ENCODE measurements at places on chromosomes 11 and 22.

DNA sequence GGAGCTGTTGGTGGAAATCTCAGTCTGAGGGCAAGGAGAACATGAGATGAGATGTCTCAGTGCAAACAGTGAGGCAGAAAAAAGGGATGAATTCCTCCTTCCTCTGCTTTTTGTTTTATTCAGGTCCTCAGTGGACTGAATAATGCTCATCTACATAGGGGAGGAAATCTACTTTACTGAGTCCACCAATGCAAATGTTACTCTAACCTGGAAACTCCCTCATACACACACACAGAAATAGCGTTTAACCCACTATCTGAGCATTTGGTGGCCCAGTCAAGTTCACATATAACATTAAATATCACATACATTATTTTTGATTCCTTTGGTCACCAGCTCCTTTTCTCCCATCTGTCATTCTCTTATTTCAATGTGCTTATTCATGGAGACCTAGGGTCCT is 418.8 kb downstream of the TMEM135 start:
- no peak for DNase-seq

DNA sequence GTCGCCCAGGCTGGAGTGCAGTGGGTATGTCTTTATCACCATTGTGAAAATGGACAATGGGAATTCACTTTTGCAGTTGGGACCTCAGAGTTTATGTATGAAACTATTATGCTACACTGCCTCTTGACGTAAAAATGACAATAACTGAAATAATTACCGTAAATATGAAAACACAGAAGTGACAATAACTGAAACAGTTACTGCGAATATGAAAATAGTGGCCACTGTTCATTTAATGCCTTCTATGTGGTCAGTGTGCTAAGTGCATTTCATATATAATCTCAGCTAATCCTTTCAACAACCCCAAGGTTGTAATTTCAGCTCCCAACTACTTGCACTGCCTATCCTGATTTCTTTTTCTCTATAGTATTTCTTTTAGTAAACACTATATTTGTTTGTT is 5.9 kb upstream of the RTCB start:
- DNase-seq: no peak

- DNase-seq: no peak
Observed at GRCh38 chr11:82003671-82004515, 729.8 kb downstream of the FAM181B start.

DNA sequence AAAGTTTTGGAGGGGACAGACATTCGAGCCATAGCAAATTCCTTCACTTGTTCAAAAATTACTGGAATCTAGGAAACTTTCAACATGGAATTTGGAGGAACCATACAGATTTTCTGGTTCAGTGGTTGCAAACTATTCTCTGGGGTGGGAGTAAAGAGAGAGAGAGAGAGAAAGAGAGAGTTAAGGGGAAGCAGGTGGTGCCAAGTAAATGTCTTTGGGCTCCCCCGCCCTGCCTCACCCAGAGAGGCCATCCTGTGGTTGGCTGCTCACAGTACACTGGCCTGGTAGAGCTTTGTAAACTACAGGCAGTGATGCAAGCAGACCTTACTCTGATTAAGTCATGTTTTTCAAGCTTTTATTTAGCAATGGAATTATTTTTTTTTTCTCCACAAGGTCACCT is 82.6 kb downstream of the ADAMTS15 start:
- DNase-seq: no peak

GRCh38 chr22:44722611-44723010 is 20.6 kb downstream of the PRR5 start:
- DNase-seq: no peak

DNA sequence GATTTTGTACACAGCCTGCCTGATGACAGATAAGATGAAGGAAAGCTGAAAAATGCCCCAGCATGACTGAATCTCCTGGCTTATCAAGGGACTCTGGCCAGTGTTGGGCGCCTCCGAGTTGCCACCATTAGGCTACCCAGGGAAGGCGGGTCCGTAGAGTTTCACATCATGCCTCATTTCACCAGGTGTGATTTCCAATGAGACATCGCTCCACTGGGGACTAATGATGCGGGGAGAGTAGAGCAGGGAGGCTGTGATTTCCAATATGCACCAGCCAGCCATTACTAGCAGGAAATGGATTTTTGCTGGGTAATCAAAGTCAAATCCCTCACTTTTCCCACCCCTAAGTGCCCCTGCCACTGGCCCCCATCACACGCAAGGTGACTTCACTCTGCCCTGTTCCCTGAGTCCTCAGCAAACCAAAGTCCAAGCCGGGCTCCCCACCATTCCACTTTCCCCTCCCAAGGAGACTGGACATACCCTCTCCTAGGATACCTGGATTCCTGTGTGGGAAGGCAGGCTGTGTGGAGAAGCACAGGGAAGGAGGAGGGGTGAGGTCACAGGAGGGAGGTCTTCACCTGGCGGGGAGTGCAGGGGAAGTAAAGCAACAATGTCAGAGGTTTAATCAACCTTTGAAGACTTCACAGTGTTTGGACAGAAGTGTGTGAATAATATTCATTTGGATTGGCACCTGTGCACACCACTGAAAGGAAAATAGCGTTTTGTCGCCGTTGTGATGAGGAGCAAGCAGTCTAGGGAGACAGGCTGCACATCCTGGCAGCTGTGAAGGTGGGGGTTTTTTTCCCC is 613.3 kb upstream of the CADM1 start:
- no peak for DNase-seq

DNA sequence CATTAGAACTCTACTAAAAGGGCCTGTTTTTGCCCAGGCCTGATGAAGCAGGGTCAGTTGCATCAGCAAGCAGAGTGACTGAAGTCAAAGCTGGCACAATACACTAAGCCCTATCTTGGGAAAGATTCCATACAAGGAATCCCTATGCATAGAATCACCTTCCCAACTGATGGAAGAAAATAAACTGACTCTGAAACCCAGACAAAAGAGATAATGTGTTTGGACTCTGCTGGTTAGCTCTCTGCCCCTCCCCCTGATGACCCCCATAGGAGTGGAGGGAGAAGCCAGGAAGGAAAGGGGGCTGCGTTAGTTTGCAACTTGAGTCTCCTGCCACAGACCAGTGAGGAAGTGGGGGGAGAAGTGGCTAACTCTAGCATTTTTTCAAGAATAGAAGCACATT is 32.9 kb downstream of the GALNT18 start:
- DNase-seq: no peak

DNA sequence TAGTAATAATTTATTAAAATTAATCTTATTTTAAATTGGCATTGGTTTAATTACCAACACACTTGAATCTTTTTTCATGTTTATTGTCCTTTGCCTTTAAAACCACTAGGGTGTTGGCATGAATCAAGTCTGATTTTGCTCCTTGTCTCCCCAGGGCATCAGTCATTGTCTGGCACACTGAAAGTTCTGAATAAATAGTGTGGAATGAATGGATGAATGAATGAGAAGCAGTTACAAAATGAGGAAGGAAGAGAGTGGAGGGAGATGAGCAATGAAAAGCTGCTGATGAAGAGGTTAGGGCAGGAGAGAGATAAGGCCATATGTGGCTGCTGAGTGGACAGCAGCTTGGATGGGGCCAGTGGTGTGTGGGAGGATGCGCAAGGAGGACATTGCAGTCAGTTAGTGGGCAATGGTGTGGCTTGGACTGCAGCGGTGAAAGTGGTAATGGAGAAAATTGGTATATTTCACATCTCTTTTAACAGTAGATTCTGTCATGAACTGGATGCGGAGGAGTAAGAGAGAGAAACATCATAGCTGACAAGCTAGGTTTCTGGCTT is 132.0 kb downstream of the SPON1 start:
- no peak for DNase-seq

DNA sequence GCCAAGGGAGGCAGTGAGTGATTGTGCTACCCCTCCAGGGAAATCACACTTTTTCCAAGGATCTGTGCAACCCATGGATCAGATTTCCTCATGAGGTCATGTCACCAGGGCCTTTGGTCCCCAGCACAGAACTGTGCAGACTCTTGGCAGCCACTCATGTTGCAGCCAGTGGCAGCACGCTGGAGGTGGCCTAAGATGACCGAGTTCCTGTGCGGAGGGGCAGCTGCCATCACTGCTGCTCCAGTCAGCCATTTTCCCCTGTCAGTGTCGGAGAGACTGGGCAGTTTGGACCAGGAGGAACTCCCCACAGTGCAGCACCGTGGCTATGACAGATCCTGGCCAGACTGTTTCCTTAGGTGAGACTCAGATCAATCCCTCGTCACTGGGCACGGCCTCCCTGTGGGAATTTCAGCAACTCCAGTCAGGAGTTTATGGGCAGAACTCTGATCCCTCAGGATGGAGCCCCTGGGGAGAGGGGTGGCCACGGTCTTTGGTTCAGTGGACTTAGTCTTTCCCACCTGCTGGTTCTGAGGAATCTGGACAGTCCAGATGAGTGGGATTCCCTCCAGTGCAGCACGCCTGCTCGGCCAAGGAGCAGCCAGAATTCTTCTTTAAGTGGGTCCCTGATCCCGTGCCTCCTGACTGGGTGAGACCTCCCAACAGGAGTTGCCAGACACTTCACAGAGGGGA is 194.6 kb upstream of the CARD18 start:
- DNase-seq: no peak

- DNase-seq: peak; percentile 79
Observed at GRCh38 chr11:122697636-122698167, 42.2 kb downstream of the UBASH3B start.

GRCh38 chr11:110857892-110858546 is 145.8 kb upstream of the ARHGAP20 start:
- DNase-seq: no peak

DNA sequence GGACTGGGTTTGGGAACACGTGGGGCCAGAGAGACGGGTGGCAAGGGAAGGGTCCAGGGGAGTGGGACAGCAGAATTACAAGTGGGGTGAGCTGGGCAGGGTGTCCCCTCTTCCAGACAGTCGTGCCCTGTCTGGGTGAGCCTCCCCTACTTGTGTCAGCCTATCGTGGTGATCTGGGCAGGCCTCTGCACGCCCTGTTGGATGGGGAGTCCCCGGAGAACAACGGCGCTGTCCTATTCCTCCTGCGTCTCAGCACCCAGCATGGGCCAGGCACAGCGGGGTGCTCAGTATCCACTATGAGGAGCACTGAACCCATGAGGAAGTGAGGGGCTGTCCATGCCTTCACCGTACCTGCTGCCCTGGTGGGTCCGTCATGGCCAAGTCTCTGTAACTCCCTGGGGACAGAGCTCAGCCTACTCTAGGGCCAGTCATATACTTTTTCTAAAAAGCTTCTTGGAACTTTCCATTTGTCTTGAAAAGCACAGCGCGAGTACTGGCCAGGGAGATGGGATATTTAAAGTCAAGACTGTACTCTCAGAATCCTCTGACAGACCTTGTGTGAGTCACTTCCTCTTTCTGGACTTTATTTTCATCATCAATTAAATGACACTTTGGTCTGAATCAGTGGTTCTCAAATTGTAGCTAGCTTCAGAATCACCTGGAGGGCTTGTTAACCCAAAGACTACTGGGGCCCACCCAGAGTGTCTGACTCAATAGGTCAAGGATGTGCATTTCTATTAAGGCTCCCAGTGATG is 81.7 kb upstream of the NECTIN1 start:
- no peak for DNase-seq

DNA sequence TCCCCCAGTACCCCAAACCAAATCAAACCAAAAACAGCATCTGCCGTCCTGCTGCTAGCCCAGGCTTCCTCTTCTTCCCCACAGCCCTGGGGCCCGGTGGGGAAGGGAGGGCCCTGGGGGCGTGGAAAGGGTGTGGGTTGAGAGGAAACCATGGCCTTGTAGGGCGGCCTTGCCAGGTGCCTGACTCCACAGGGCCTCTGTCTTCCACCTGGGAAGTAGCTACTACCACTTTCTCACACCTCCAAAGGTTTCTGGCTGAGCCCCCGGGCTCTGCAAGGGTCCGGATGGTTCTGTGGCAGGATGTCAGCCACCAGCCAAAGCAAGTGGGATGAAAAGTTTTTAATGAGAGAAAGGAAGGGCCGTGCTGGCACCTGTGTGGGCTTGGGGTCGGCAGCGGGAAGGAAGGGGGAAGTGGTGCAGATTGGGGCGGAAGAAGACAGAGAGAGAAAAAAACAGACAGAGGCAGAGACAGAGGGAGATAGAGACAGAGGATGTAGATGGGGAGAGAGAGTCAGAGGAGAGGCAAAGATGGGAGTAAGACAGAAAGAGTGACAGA is 10.5 kb downstream of the TPST2 start:
- no peak for DNase-seq

GRCh38 chr22:18996376-18996900 is 60.3 kb upstream of the PRODH start:
- no peak for DNase-seq

- DNase-seq: no peak
Observed at GRCh38 chr11:111698852-111699559, 67.2 kb downstream of the PPP2R1B start.

- DNase-seq: no peak
Observed at GRCh38 chr11:120574876-120575275, 63.3 kb downstream of the GRIK4 start.

DNA sequence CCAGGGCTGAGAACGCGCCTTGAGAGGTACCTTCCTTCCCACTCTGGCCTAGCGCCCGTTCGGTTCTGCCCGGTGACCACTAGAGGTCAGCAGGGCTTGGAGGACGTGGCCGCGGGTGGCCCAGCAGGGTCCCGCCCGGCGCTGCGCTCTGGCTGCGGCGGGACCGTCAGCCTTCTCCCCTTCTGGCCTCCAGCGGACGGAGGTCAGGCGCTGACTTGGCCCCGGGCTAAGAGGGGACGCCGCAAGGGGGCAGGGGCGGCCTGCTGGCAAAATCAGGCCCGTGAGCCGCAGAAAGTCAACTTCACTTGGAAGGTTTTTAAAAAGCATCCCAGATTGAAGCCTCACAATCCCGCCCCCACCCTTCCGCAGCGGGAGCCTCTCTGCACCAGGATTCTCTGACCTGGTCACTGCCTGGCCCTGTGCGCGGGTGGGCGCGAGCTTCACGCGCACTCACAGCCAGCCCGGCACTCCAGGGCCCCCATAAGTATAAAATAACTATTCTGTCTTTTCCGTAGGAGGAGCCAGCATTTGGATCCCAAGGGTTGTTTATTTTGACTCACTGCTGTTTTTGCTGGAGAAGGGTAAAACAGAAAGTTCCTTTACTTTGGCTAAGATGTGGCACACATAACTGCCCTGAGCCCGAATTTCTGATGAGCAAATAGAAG is 23.2 kb upstream of the ZBTB16 start:
- peak; percentile 20 for DNase-seq

GRCh38 chr22:47739291-47740015 is 977.0 kb downstream of the TBC1D22A start:
- DNase-seq: no peak

GRCh38 chr11:17291710-17292109 is 15.2 kb downstream of the NUCB2 start:
- no peak for DNase-seq

- DNase-seq: no peak
Observed at GRCh38 chr11:94602430-94603372, 35.5 kb downstream of the PIWIL4 start.

Data from T-helper 2 cell (primary cell).